ENCODE measurements at places on chromosomes 3 and 15. TPM values are rescaled to one million over a fixed set of nuclear protein-coding genes. Genes with fewer than 3 reads are reported as not detected.

The EPHB1 gene
- 0.36 TPM for total RNA-seq

GRCh38 chr15:64146885-64147681 lies 4.4 kb upstream of the SNX22 start:
- DNase-seq = peak; percentile 49

- DNase-seq = no peak
Measured at GRCh38 chr15:41597787-41598186, 38.8 kb downstream of the TYRO3 start.

GRCh38 chr15:96345560-96346399 lies 15.3 kb downstream of the NR2F2 start:
- peak; percentile 83 for DNase-seq

- DNase-seq = no peak
Measured at GRCh38 chr3:57012847-57013246, 47.6 kb upstream of the SPATA12 start.

GRCh38 chr3:52978109-52978754 lies 67.6 kb downstream of the SFMBT1 start:
- no peak for DNase-seq

DNA sequence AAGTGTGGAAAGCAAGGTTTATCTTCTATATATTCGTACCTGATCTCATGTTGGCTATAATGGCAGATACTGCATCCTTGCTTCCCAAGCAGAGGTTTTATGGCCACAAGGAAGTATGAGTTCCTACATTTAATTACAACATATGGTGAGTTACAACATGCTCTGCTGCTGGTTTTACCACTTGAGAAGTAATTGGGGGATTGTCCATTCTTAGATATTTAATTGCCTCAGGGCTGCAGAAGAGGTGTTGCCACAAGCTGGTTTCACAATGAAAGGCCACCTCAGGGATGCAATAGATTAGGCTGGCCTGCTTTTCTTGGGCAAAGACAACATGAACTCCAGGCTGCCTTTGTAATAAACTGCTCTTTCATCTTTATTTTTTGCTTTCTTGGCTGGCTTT lies 48.6 kb downstream of the RAP2B start:
- no peak for DNase-seq

Measured in IMR-90 (cell line).